ENCODE measurements at places on chromosomes 3 and 15.

GRCh38 chr3:297585-297984 lies 101.0 kb downstream of the CHL1 start:
- no peak for DNase-seq

DNA sequence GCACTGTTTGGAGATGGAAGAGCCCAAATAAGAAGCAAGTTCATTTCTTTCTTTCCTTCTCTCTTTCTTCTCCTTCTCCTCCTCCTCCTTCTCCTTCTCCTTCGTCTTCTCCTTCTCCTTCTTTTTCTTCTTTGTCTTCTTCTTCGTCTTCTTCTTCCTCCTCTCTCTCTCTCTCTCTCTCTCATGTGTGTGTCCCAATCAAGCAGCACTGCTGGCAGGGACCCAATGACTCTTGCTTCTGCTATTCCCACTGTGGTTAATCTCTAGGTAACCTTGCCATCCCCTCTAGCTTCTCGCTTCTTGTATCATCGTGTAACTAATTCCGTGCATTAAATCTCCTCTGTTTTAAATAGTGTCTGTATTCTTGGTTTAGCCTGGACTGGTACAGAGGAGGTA lies 26.1 kb upstream of the ZNF280D start:
- DNase-seq: no peak

DNA sequence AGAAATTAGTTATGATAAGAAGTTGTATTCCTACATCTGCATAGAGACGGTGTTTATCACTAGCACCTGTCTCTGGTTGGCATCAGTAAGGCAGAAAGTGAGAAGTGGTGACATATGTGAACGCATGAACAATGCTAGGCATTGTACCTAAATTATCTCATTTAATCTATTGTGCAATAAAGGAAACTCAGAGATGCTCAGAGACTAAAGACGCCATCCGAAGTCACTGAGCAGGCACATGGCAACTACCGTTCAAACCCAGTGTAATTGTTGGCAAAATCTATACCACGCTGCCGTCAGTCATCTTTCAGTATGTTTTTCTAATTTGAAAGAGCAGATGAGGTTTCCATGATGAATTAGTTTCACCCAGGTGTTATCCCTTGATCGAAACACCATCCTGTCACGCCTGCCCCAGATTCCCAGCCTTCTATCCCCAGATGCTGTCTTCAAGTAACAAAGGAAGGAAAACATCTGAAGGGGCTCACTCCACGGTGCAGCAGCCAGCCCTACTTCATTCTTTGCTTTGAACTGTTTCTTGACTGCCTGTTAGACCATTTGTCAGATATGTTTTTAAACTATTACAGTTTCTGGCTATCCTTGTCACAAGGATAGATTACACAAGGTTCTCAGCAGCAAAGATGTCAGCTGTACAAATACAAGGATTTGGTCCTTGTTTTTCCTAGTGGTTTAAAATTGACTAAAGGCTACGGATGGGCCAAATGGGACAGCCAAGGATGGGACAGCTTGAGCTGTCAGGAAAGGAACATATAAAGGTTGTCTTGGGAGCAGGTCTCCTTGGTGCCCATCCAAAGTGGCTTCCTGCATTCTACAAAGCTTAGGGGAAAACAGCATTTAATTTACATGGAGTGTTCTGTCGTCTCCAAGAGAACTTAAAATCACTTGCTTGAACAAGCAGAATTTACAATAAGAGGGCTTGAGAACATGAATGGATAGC lies 99.1 kb downstream of the TMEM108 start:
- DNase-seq: no peak

DNA sequence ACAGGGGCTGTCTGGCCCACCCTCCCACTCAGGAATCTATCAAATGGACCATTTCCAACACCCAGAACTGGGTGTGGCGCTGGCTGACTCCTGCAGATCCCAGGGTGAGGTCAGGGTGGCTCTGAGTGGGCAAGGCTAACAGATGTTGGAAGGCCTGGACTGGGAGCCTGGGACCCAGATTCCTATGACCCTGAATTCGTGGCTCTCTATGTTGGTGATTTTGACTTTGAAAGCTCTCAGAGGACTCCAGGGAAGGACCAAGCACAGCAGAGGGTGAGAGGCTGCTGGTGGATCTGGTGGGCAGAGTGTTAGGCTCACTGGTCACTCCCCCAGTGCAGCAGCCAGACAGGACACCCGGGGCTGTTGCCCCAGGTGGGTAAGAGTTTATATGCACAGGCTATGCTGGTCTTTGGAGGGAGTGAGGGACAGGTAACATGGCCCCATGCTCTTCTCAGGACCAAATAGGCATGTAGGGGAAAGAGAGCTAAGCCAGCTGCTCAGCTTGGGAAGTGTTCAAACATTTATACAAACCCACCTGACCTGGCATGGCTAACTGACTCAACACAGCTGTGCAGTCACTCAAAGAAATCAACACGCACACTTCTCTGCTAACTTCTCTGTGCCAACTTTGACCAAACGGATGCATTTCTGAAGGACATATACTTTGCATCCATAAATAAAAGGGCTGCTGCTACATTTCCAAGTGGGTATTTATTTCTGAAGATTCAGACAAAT lies 62.6 kb upstream of the RAB6B start:
- DNase-seq: no peak

- no peak for DNase-seq
These were observed 36.3 kb downstream of the DUT start for GRCh38 chr15:48367483-48367882.

- DNase-seq: no peak
These were observed 77.6 kb downstream of the TCF12 start for GRCh38 chr15:56996093-56996492.

- no peak for DNase-seq
These were observed 35.4 kb downstream of the ACAN start for GRCh38 chr15:88838667-88839066.

DNA sequence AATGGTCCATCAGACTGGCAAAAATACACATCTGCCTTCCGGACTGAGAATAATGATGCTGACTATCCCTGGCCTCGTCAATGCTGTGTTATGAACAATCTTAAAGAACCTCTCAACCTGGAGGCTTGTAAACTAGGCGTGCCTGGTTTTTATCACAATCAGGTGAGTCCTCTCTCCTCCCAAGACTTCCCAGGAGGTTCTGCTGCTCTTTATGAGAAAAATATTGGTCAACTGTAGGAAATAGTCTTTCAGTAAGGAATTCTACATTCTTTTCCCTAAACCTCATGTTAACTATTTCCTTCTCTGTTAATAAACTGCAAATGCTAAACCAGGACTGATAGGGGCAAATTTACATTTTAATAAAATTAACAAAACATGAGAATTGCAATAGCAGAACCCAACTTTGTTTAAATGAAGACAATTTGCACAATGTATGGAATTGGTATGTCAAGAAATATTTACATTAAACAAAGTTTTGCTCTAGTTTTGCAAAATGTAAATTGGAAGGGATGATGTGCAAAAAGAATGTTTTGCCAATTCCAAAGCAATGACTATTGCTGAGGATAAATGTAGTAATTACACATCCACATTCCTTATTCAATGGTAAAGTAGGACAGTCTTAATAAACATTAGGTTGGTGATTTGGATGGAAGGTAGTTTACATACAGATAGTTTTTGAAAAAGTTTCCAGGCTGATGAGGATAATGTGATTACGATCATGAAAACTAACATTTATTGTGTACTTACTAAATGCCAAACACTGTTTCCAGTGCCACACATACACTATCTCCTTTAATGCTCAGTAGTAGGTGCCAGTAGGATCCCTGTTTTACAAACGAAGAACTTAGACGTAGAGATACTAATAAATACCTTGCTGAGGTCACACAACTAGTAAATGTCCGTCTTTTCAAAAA lies 21.1 kb downstream of the UPK1B start:
- DNase-seq: no peak

- DNase-seq: no peak
These were observed 49.1 kb upstream of the KLF13 start for GRCh38 chr15:31277335-31278060.

- no peak for DNase-seq
These were observed 1.6 kb downstream of the MPI start for GRCh38 chr15:74891469-74891868.

GRCh38 chr15:32089851-32090359 lies 59.6 kb downstream of the CHRNA7 start:
- no peak for DNase-seq

DNA sequence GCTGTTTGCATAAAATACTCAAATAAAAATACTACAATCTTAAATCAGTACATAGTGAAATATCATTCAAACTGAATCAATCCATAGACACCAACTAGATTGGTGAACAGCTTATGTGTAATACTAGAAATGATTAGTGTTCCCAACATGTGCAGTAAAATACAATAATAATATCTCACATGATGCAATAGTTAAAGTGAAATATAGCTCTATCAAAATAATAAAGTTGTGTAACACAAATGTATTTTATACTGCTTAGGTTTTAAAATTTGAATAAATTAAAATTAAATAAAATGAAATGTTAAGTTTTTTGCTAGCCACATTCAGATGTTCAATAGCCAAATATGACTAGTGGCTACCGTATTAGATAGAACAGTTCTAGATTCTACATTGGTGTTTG lies 714.1 kb downstream of the ZNF385D start:
- no peak for DNase-seq

DNA sequence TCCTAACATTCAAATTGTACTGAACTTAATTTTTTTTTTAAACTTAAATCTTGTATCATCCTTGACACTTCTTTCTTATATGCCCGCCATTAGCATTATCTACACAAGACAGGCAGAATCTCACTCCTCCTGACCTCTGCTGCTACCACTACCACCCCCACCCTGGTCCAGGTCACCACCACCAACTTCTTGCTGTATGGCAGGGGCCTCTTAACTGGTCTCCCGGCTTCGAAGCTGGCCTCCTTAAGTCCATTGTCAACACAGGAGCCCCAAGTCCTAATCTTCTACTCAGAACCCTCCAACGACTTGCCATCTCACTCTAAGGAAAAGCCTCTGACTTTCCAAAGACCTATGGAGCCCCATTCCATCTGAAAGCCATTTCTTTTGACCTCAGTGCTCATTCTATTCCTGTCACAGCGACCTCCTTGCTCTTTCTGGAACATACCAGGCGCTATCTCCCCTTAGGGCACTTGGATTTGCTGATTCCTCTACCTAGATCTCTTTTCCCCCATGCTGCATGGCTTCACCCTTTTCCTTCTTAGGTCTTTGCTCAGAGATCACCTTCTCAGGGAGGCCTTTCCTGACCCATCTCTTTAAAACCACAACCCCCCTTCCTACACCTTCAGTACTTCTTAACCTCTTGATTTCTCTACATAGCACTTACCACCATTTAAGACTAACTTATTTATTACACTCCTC lies 2.6 kb downstream of the PRC1 start:
- no peak for DNase-seq

GRCh38 chr3:69406163-69406562 lies 20.3 kb upstream of the FRMD4B start:
- no peak for DNase-seq

- DNase-seq: no peak
These were observed 23.4 kb upstream of the CLK3 start for GRCh38 chr15:74592222-74592621.

GRCh38 chr3:10833855-10834414 lies 17.9 kb downstream of the SLC6A11 start:
- DNase-seq: no peak

DNA sequence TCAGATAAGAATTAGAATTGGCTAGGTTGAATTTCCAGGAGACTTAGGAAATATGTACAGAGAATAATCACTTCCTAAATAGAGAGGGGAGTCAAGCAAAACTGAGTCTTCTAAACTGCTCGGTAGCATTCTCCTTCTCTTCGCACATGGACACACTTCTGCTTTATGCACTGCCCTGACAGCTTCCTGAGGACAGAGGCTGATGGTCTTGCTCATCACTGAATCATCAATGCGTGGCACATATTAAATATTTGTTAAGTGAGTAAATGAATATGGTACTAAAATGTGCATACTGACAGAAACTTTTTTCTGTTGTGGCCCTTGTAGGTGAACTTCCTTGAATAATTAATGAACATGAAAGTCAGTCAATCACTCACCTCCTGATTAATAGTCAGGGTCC lies 315.5 kb downstream of the FHIT start:
- no peak for DNase-seq

- no peak for DNase-seq
These were observed 138.5 kb upstream of the ANKRD28 start for GRCh38 chr3:15936312-15936711.

DNA sequence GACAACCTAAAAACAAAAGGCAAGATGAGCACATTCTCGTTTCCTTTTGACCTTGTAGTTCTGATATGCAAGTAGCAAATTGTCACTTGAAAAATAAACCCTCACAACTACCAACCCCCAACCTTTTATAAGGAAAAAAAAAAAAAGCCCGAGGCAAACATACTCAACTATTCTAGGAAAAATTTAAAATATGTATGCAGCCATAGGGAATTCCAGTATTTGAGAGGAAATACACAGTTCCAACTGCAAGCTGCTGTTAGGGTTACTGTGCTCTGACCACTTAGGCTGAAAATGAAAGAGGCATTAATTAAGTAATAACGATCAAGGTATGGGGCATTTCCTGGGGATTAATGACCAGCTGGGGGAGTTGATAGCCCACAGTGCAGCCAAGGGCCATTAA lies 281.9 kb upstream of the DPH6 start:
- no peak for DNase-seq

DNA sequence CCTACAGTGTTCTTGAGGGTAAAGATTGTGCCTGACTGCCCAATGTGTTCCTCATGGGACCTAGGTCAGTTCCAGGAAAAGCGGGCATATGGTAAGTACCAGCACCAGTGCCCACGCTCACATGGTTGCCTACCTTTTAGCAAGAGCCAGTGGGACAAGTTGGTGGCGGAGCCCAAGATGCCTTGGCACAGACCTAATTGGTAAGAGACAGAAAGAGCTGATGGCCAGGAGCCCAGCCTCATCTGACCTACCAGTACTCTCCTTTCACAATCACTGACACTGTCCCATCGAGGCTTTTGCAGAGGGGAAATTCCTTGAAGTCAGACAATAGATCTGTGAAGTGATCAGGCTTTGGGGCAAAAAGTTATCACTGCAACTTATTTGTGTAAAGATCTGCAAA lies 98.4 kb upstream of the BCL6 start:
- DNase-seq: no peak

GRCh38 chr15:67556976-67557570 lies 14.6 kb downstream of the MAP2K5 start:
- no peak for DNase-seq

GRCh38 chr15:61051569-61052031 lies 177.5 kb downstream of the RORA start:
- DNase-seq: no peak

DNA sequence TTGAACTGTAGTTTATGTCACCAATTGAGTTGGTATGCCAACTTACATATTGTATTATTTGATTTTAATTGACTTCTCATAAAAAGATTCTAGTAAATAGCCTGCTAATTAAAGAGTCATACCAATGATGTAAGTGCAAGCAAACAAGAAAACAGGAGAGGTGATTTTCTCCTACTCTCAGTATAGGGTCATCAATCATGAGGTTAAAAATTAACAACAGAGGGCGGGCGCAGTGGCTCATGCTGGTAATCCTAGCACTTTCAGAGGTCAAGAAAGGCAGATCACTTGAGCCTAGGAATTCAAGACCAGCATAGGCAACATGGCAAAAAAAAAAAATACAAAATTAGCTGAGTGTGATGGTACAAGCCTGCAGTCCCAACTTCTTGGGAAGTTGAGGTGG lies 108.7 kb downstream of the MYO9A start:
- no peak for DNase-seq

All from activated T-helper 1 cell treated with anti-CD3 and anti-CD28 coated beads, Interleukin-2, amount 50 U/mL, for 16 hours (primary cell).